ENCODE measurements at places on chromosomes 6 and 20.
A peak's percentile ranks its signal among the peaks of the same experiment; 100 is the strongest.

DNA sequence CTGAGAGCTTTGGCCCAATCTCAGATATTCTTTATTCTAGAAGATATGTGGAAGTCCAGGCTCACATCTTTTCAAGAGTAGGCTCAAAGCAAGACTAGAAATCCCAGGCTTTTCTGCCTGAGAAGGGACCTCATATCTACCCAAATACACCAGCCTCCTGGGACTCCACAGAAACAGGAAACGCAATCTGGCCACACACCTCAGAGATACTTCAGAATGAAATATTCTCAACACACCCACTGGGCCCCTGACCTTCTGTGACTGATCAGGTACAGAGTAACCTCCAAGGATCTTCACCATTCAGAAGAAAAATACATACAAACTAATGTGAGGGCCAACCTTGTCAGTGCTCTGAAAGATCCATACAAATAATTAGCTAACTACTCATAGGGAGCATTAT, 183.2 kb downstream of the HIVEP2 start:
- no peak for DNase-seq

GRCh38 chr6:134532694-134533624, 215.0 kb upstream of the SGK1 start:
- DNase-seq: peak; percentile 28

GRCh38 chr6:52834481-52834880, 6.1 kb downstream of the GSTA5 start:
- no peak for DNase-seq

GRCh38 chr6:127190552-127190951, 72.1 kb downstream of the RSPO3 start:
- DNase-seq: peak; percentile 57

DNA sequence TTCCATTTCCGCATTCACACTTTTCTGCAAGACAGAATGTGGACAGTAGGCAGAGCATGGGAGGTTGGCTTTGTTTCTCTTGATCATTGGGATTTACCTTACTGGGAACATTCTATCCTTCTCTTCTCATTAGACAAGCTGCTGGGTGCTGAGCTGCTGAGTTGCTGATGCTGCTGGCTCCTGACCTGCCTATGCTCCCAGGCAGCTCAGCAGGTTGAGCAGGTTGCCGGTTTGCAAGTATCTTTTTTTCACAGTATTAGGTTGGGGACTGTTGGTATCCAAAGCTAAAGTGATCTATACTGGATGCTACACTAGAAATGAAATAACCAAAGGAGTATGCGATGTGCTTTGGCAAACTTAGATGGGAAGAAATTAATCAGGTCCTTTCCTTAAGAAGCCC, 23.7 kb upstream of the ADGRF4 start:
- no peak for DNase-seq

GRCh38 chr6:15522026-15522425, 140.8 kb downstream of the DTNBP1 start:
- no peak for DNase-seq

DNA sequence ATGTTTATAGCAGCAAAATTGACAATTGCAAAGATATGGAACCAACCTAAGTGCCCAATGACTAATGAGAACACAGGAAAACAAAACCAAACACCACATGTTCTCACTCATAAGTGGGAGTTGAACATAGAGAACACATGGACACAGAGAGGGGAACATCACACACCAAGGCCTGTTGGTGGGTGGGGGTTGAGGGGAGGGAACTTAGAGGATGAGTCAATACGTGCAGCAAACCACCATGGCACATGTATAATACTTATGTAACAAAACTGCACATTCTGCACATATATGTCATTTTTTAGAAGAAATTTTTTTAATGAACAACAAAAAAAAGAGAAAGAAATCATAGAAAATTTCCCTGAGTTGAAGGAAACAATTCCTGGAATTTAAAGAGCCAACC, 3.9 kb downstream of the EPM2A start:
- peak; percentile 35 for DNase-seq

GRCh38 chr6:40912158-40912946, 126.7 kb downstream of the UNC5CL start:
- DNase-seq: peak; percentile 82

DNA sequence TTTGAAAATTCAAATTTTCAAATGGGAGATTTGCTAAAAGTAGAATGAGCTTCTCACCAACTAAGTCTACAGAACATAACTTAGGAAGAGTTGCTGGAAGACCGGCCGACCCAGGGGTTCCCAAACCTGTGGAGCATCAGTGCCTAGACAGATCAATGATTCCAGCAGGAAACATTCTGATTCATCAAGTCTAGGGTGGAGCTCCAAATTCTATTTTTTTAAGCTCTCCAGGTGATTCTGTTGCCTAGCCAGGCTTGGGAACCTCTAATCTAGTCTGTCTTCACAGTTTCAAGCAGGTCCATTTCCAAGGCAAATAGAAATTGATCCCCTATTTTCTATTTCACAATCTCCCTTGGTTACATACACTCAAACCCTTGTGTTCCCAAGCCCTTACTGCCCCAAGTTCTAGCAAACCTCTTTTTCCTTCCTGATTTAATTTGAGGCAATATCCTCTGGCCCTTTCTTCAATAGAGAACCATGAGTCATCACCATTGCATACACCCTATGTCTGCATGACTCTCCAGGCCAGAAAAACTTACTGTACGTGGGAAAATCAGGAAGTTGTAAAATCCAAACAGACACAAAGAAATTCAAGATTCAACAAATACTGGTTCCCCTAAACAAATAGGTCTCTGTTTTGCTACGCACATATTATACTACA, 8.9 kb downstream of the ATXN1 start:
- peak; percentile 96 for DNase-seq

GRCh38 chr6:44245912-44246662, 814 bp upstream of the HSP90AB1 start:
- peak; percentile 60 for DNase-seq

GRCh38 chr6:127971386-127971785, 70.5 kb upstream of the THEMIS start:
- no peak for DNase-seq

GRCh38 chr20:44129911-44130718, 56.9 kb downstream of the JPH2 start:
- DNase-seq: no peak

DNA sequence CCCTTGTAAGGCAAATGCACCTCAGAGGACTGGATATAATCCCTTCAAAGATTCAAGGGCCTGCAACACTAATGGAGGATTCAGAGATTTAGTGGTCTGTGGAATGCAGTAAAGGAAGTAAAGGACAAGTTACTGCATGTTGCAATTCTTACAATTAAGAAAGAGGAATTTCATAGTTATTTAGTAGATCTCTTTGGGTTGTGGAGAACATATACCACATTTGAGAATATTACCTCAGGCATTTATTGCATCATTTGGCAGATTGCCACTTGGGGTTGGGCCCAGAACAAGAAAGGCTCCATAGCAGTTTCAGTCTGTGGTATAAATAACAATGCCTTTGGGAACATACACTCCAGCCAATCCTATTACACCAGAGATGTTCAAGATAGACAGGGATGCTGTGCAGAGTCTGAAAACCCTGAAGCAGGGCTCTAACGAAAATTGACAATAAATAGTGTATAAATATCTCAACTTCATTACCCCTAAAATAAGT, 20.9 kb upstream of the EPM2A start:
- DNase-seq: peak; percentile 96

DNA sequence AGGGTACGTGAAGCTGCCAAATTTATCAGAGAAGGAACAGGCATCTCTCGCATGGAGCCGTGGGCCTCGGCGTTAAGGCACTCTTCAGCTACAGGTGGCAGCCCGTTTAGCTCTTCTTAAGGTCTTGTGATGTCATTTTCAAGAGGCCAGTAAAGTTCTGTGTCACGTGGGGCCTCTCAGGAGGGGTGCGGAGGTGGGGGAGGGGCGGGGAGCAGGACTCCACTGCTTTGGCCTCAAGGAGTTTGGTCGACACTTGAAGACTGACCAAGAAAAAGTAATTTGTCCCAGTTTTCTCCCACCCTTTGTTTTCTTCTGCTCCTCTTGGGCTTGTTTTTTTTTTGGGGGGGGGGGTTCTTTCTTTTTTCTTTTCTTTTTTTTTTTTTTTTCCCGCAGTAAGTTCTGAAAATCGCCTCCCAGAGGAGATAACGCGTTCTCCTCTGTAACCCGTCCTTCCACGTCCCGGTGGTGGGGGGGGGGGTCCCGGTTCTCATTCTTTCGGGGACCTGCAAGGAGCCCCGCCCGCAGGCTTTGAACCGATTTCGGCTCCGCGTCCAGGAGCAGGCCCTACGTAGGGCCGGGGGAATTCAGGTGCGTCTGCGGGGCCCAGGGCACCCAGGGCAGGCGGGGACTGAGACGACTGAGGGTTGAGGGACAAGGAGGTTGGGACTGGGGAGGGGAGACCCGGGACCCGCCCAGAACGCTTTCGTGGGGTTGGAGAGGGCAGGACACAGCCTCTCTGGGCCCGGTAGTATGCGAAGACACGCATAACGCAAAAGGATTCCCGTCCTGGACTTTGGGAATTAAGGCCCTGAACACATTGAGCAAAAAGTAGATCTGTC, 26.0 kb downstream of the GPX6 start:
- peak; percentile 50 for DNase-seq

DNA sequence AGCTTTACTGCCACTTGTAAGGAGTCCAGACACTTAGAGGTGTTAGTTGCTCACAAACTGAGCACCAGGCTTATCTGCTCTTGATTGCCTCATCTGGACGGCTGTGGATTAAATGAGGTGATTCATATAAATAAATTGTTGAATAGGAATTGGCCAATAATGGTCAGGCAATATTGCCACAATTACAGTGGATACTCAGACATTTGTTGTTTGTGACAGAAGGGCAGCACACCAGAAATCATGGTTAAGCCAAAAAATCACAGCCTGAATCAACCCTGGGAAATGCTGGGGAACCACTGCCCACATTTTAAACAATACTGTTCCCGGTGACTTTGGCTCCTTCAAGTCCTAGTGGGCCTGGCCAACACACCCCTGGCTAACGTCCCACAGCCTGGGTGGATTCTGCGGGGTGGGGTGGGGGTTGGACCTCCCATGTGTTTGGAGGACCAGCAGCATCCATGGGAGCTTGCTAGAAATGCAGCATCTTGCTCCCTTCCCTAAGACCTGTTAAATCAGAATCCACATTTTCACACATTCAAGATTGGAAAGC, 29.5 kb upstream of the SPDEF start:
- no peak for DNase-seq

GRCh38 chr6:129709196-129709768, 695 bp downstream of the ARHGAP18 start:
- no peak for DNase-seq

DNA sequence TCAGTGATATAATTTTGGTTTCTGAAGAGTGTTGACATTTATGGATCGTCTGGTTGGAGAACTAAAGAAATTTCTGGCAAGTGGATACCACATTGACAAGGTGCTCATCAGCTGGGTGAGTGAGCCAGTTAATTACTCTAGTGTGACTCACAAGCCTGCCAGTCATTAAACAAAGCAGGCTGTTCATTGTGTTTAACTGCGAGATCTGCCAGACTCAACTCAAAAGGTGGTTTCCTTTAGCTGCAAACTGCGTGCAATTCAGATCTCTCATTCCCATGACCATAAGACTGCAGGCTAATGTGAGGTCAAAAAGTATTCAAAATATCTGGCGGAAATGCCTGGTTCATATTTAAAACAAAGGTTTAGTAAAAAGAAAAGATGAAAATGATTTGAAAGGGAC, 32.5 kb upstream of the IYD start:
- DNase-seq: no peak

- no peak for DNase-seq
Observed at GRCh38 chr6:19354181-19354580, 483.0 kb upstream of the ID4 start.

DNA sequence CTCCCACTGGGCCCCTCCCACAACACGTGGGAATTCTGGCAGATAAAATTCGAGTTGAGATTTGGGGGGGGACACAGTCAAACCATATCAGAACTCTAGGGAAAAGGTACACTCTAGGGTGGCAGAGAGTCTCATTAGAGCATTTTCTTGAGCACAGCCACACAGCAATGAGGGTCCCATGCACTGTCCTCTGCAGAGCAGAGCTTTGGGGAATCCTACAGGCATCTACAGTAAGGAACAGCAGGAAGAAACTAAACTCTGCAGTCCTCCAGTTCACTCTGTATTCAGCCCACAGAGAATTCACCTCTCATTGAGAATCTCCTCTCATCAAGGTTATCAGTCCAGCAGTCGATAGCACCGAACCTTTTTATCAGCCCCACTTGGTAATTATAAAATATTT, 438.6 kb upstream of the NOX3 start:
- no peak for DNase-seq

DNA sequence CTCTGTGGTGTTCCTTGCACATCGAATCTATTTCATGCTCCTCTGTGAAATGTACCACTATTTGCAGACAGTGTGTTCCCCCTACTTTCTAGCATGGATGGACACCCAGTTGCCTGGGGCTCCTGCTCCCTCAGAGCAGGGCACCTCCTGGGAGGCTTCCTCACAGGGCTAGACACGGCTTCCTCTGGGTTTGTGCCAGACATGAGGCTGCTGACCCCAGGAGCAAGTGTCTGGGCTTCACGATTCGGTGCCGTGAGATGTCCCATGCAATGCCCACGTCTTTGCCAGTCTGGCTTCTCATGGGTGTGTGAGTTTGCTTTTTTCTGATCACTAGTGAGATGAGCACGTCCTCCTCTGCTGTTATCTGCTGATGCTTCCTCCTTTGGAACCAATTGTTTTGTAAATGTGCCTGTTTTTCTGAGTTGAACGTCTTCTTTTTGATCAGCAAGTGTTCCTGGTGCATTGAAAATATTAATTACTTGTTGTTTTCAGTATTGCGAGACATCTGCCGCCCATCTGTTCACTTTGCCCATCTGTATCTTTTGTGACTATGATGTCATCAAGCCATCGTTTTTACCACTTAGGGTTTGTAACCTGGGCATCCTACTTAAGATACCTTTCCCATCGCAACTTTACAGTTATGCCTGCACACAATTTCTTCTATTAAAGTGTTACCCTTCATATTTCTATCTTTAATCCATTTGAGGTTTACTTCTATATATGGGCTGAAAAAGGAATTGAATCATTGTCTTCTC, 92.0 kb downstream of the TTLL2 start:
- DNase-seq: no peak

DNA sequence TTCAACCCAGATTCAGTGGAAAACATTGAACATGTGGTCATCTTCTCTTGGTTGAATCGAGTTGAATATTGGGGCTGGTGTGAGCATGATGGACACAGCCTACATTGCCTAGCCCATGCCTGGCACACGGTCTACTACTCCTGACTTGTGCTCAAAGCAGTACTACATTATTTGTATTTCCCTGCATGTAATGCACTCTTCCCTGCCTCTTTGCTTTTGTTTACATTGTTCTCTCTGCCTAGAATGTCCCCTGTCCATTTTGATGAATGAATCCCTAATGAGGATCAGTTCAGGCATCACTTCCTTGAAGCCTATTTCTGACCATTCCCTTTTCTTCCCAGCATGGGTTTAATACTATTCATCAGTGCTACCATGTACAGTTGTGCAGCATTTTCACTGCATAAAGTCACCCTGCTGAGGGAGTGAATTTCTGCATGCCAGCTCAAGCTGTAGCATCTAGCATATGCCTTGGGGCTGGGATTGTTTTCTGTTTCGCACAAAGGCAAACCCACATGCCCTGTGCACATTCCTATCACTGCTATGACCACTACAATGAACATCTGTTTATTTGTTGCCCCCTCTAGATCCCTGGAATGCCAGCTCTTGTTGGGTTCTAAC, 75.3 kb upstream of the CCN6 start:
- no peak for DNase-seq
